NCI-H460 (cell line): ENCODE measurements at places on chromosomes 2 and 18.

GRCh38 chr18:48804856-48805610, 145.7 kb downstream of the SMAD7 start:
- no peak for DNase-seq

GRCh38 chr2:68925295-68925896, 27.3 kb downstream of the GKN2 start:
- DNase-seq = peak; percentile 64

DNA sequence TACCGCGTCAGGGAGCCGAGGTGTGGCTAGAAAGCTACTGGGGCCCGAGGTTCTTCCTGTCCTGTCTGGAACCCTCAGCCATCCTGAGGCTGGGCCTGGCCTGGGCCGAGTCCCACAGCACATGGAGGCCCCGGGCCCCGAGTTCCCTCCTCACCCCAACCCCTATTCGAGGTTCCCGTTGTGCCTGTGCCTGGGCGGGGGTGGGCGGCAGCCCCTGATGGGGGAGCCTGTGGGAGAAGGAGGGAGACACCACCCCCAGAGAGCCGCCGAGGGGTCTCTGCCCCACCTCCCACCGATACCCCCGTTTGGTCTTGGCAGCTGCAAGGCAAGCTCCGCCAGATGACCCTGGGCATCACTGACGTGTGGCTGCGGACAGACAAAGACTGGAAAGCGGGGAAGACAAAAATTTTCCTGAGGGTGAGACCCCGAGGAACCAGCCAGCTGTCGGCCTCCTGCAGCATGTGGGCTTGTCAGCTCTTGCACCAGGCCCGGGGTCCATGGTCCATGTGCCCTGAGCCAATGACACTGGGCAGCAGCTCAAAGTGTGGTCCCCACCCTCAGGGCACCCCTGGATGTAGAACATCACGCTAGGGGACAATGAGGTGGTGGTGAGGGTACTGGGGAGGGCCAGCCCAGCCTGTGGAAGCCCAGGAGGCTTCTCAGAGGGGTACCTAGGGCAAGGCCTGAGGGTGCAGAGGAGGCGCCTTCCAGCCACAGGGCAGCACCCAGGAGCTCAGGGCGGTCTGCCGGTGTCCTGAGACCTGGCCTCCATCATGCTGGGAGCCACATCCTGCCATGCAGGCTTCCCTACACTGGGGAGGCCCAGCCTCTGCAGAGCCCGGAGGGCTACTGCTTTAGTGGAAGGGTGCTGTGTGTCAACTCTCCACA, 52.5 kb upstream of the GPR17 start:
- no peak for DNase-seq

DNA sequence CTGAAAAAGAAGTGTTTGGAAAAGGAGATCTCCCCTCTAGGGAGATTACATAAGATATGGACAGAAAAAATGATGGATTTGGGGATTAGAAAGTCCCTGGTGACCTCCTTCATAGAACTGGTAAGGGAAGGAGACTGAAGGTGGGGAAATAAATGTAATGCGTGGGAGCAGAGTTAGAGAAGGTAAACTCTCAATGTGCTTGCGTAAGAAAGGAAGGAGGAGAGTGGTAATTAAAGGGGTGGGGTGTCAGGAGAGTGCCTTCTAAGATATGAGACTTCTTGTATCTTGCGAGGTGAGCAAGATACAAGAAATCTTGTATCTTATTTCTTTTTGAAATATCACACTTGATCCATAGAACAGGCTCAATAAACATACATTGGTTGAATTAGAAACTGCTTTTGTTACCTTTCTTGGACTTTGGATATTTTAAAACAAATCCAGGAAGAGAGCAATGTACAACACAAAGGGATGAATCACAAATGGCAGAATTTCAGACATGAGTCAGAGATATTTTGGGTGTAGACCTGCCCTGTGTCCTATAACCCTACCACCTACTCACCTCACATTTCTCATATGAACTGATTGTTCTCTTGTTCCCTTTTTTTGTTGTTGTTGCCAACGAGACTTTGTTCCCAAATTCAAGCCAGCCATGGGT, 342.4 kb downstream of the INSIG2 start:
- DNase-seq = no peak

- DNase-seq = no peak
These were observed 95.3 kb upstream of the TGFA start for GRCh38 chr2:70648961-70649360.

- DNase-seq = no peak
These were observed 9.4 kb downstream of the COA5 start for GRCh38 chr2:98598781-98599428.

- DNase-seq = no peak
These were observed 1040.4 kb upstream of the CDH2 start for GRCh38 chr18:29217124-29217915.

GRCh38 chr2:196336715-196337114, 165.3 kb upstream of the STK17B start:
- DNase-seq = no peak

GRCh38 chr2:166084301-166084700, 43.5 kb downstream of the SCN1A start:
- no peak for DNase-seq

DNA sequence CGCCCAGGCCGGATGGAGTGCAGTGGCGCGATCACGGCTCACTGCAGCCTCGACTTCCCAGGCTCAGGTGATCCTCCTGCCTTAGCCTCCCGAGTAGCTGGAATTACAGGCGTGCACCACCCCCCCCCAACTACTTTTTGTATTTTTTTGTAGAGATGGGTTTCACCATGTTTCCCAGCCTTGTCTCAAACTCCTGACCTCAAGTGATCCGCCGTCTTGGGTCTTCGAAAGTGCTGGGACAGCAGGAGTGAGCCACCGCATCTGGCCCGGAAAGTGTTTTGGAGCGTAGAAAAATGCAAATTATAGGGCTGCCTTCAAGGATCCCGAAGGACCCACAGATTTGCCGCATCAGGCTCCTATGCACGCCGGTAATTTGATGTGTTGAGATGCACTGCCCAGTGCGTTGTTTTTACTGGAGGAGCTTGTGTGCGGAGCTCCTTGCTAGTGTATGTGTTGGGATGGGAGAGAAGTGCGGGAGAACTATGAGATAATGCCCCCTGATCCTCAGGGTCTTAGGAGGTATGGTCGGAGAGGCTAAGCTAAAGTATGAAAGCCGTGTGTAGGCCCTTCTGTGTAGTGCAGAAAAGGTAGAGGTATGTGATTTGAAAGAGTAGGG, 1.2 kb upstream of the CLASP1 start:
- no peak for DNase-seq
